SHP77 treated with DMSO at 0.1 percent for 48 hours (cell line): ENCODE measurements at places on chromosomes 7 and 10.

DNA sequence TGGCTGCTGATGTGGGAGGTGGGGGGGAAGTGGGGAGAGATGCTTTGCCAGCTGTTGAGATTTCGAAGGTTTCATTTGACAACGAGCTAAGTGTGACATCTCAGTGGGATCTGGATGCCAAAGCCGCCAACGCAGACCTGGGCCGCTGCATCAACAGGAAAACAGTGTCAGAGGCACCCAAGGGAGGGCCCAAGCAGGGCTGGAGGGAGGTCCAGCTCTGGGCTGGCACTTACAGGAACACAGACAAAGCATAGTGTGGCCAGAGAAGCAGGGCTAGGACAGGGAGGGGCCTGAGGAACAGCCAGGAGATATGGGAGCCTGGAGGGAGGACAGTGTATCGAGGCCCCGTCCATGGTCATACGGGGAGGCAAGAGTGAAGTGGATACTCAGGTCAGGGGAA lies 73.1 kb downstream of the GTF2IRD1 start:
- no peak for DNase-seq

DNA sequence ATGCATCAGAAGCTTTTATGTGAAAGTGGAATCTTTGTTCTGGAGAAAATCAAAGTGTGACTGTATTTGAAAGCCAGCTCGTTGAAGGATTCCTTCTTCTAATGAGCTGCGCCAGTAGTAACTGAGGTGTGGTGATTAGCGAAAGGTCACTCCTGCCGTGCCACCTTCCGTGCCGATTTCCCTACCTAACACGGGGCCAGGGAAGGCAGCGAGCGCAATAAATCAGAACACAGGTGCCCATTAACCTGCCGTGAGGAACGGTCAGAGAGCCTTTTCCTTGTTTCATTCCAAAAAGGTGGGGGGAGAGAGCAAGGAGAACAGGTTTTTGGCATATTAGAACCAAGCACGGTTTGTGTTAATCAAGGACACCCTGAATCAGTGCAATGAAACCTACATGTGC lies 258.0 kb downstream of the CELF2 start:
- DNase-seq = no peak

- DNase-seq = no peak
Measured at GRCh38 chr10:5343092-5343491, 21.7 kb upstream of the UCN3 start.

DNA sequence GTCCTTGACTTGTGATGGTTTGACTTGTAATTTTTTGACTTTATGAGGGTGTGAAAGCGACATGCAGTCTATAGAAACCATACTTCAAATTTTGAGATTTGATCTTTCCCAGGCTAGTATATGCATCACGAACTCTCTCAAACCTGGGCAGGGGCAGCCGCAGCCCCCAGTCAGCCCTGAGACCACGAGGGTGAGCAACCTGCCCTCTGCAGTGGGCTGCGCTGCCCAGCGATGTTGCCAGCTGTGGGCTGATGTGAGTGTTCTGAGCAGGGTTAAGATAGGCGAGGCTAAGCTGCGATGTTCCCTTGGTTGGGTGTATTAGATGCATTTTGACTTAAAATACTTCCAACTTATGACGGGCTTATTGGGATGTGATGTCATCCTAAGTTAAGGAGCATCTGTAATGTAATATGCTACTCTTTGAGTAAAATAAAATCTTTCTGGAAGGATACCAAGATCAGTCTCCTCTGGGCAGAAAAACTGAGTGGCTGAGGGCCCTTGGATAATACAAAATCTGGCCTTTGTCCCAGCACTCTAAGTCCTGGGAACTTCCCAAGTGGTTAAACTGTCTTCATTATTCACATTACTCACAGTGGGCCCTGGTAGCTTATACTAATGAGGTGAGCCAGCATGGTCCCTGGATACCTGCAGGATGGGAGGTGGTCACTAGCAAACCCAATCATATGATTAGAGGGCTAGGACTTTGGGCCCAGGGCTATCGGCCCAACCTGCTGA lies 28.4 kb upstream of the CNPY1 start:
- no peak for DNase-seq

GRCh38 chr7:6656413-6656812 lies 19.3 kb downstream of the ZNF316 start:
- no peak for DNase-seq

- no peak for DNase-seq
Measured at GRCh38 chr7:54846273-54846672, 87.3 kb upstream of the SEC61G start.

DNA sequence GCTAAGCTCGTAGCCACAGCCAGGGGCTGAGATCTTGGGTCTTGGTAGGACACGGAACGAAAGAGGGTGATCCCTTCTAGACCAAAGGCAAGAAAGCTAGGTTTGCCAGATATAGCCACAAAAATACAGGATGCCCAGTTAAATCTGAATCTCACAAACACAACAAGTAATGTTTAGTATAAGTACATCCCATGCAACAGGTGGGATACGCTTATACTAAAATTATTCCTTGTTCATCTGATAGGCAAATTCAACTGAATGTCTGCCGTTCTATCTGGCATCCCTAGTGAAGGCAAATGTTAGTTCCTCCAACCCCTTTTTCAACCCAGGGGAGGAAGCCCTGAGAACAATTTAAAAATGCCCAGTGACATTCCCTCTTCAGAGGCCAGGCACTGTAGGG lies 131.1 kb upstream of the MGMT start:
- DNase-seq = no peak

DNA sequence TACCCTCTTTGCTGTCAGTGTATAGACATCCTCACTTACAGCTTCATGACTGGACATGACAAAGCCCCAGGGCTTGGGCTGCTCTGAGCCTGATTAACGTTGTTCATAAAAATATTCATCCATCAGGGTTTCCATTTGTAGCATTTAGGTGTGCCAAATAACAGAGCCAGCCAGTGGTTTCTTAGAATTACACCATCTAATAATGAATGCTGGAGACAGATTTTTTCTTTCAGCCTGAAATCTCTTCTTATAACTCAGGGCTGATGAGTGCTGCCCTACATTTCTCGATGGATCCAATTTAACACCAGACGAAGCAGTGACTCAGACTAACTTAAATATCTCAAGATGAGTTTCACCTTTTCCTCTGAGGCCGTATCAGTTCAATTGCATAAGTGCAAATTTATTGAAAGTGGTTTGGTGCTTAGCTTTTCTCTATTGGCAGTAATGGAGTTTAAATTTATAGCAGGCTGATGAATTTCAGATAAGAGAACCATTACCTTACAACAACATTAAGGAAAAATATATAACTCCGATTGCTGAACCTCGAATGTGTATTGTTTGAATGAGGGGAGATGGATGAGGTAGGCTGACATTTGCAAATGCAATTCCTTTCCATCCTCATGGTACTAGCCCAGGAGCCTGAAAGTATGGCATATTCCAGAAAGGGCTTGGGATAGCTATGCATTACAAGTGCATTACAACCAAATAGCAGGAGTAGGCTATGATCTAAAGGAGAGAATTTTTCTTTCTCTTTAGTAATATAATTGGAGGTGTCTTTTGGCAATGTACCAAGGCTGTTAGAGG lies 900.6 kb downstream of the KCNMA1 start:
- DNase-seq = no peak

DNA sequence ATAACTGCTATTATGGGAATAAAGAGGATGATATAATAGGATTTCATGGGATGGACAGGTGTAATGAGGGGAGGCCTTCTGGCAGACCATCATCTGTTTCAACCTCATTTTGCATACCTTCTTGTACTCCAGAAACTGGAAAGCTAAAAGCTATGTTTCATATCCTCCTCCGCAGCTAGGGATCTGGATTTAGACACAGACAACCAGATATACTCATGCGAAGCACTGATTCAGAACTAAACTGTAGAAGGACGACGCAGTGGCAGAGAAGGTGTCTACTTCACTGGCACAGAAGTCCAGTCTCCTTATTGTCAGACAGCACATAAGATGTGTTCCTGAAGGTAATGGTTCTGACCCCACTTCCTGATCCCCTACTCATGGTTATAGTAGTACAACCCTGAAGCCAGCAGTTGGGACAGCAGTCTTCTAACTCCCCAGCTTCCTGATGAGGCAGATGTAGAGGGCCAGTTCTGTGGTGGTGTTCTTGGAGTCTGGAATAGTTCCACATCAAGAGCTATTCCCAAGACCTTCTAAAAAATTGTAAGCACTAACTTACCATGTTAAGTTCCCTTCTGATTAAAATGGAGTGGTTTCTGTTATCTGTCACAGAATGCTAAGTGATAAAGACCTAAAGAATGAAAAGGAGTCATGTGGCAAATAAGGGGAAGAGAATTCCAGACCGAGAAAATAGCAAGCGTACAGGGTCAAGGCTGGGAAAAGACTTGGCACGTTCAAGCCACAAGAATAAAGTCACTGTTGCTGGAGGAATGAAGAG lies 550.3 kb downstream of the GRM8 start:
- no peak for DNase-seq

GRCh38 chr10:4176500-4177281 lies 391.7 kb upstream of the KLF6 start:
- no peak for DNase-seq

DNA sequence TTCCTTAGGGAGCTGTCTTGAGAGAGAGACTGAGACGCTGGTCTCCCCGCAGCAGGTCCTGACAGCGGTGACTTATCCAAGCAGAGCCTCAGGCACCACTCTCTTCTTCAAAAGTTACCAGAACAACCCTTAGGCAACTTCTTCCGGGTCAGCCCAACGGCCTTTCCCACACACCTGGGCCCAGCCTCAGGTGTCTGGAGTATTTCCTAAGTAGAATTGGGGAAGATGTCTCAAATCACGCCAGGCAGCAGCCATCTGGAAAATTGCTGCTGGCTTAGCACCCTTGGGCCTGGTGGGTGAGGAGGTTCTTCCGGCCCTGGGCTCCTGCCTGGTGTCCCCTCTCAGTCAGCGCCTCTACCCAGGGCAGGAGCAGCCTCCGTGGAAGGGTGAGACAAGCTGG lies 80.4 kb upstream of the ANLN start:
- no peak for DNase-seq

GRCh38 chr7:90629297-90629918 lies 33.3 kb downstream of the CDK14 start:
- peak; percentile 34 for DNase-seq

DNA sequence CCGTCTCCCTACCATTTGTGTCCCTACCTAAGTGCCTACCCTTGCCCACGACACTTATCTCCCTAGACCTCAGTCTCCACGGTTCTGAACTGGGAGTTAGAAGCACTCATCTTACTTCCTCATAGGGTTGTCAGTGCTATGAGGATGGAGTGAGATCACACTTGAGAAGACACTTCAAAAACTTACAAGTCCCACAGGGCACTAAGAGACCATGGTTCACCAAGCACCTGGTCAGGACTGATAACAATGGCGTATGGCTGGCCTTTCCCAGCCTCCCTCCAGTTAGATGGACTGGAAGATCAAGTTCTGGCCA lies 43.2 kb downstream of the KCNMA1 start:
- no peak for DNase-seq

DNA sequence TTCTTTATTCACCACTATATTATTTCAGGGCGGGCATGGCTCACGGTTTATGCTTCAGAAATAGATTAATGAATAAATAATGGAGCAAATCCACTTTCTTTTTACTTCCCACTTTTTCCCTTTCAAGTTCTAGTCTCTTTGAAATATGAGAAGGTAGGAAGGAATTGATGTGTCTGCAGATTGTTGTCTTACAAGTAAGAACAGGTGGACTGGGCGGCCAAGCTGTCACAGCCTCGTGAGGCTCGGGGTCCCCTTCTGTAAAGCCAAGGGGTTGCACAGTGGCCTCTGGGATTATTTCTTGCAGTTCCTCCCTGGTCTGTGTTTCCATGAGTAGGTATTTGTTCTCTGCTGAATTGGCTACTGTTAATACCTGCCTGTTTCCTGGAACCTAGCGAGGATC lies 11.2 kb downstream of the VWA2 start:
- no peak for DNase-seq

DNA sequence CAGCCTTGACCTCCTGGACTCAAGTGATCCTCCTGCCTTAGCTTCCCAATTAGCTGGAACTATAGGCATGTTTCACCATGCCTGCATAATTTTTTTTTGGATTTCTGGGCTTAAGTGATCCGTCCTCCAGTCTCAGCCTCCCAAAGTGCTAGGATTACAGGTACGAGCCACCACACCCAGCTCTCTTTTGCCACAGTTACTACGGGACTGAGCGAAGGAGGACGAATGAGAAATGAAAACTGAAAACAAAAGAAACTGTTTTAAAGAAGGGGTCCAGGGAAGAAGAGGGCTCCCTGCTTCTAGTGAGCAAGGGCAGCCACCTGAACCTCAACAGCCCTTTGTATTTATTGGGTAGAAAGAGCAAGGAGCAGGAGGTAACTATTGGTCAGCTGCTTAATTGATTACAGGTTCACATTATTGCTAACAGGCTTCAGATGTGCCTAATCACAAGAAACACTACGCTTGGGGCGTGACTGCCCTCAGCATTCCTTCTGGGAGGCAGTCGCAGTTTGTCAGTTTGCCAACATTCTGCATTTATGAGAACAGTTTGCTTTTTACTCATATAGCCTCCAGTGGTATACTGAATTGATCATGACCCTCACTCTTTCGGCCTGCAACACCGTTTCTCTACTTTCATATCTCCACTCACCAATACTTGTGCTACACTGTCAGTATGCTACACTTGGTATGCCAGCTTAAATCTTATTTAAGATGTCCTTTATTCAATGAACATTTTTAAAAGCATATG lies 676.8 kb downstream of the DNAJB9 start:
- no peak for DNase-seq

DNA sequence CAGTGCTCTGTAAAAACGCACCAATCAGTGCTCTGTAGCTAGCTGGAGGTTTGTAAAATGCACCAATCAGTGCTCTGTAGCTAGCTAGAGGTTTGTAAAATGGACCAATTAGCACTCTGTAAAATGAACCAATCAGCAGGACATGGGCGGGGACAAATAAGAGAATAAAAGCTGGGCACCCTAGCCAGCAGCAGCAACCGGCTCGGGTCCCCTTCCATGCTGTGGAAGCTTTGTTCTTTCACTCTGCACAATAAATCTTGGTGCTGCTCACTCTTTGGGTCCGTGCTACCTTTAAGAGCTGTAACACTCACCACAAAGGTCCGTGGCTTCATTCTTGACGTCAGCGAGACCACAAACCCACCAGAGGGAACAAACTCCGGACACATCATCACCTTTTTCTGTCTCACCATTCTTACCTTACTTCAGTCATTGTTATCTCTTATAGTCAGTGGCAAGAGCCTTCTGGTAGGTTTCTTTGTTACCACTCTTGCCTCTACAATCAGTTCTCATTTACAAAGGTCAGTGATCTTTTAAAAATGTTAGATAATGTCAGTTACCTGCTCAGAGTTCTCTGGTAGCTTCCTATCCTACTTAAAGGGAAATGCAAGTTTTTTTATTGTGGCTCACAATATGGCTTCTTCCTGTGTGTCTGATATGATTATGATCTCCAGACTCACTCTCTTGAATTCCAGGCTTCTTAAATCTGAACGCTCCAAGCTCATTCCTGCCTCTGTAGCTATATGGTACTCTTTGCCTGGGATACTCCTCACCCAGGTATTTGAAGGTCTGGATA lies 4.5 kb downstream of the STAM start:
- DNase-seq = no peak
